T-helper 22 cell (primary cell): ENCODE measurements at places on chromosomes 3 and 15.
A peak's percentile ranks its signal among the peaks of the same experiment; 100 is the strongest.

DNA sequence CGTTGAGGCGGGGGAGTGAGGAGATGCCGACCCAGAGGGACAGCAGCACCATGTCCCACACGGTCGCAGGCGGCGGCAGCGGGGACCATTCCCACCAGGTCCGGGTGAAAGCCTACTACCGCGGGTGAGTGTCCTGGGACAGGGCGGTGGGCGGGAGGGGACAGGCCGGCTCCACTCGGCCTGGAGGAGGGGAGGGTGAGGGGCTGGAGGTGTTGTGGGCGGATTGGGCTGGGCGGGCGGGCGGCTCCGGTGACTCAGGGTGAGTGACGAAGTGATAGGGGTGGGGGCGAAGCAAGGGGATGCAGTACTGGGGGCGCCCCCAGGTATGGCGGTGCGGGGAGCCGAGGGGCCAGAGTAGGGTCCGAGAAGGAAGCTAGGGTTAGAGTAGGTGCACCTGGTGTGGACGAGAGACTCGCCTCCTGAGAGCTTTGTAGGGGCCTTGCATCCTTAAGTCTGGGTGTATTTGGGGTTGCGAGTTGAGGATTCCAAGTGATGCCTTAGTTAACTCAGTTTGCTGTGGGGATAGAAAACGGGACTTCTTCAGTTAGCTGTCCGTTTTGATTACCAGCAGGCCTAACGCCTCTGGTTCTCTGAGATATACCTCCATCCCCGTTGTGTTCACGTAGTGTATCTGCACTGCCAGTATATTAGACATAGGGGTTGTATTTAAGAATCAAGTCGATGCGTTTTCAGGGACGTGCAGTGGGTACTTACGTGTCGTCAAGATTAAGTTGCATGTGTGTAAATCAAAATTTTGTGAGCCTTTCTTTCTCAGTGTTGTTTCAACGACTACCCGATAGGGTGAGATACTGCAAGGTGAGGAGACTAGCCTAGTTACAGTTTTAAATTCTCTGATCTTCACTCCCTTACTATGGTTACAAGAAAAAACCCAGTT is 670 bp downstream of the PRKCI start:
- DNase-seq, result peak; percentile 42

DNA sequence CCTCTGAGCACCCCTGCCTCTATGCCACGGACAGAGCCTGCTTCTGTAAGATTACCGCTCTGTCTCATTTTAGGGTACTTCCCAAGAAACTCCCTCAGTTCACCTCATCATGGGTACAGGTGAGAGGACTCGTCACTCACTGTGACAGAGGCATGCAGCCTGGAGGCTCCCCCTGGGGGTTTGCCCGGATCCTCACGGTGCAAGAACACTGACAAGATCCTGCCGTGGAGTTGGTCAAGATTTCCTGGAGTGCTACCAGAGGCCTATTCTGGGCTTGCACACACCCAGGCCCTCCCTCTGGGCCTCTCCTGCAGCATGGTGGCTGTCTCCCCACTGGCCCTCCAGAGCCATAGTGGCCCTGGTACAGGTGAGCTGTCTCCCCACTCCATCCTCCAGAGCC is 103.1 kb upstream of the TNIK start:
- DNase-seq, result no peak

DNA sequence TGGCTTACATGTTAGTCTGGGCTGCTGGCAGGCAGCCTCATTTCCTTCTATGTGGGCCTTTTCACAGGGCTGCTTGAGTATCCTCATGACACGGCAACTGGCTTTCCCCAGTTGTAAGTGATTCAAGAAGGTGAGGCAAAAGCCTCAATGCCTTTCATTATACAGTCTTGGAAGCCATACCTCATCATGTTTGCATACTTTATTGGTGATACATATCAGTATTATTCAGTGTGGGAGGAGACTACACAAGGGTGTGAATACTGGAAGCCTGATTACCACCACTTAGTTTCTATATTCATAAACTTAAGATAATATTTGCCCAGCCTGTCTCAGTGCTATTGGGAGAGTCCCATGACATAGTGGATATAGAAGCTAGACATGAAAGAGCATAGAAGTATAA is 346.8 kb downstream of the SOX2 start:
- no peak for DNase-seq

DNA sequence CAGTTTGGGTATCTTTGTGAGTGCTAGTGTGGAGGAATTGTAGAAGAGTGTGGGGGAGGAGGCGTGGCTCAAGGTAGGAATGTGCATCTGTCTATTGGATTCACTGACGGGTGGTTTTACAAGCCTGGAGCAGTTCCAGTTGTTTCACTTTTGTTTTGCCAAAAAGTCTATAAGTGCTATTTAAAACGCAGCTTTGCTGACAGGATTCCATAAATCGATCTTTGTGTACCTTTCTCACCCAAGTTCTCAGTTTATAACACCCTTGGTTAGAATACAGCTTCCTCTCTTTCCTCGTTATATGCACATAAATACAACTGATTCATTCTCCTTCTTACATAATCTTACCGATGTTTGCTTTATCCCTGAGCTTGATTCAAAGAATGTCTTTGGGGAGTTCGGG is 123.2 kb upstream of the UBE2E2 start:
- DNase-seq, result no peak

DNA sequence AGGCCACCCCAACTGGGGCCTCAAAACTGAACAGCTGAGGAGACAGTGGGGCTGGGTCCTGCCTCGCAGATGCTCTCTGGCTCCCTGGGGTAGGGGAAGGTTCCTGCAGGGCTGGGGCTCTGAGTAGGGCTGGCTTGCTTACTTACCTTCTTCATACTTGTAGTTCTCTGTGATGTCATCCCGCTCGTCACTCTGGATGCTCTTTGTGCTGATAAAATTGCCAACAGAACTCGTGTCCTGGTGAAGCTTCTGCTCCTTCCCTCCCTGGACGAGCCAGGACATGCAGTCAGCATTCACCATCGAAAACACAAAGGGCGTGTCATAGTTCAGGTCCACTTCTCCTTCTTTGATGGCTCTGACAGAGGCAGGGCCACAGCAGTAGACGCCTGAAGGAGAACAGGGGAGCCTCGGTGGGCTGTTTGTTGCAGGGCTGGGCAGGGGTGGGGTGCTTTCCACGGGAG is 17.9 kb upstream of the EPB42 start:
- no peak for DNase-seq

- no peak for DNase-seq
Measured at GRCh38 chr3:124760601-124761000, 30.3 kb downstream of the UMPS start.

GRCh38 chr3:142251951-142252350 is 26.6 kb upstream of the GK5 start:
- no peak for DNase-seq

- DNase-seq, result no peak
Measured at GRCh38 chr3:150790629-150791028, 27.7 kb upstream of the SIAH2 start.

DNA sequence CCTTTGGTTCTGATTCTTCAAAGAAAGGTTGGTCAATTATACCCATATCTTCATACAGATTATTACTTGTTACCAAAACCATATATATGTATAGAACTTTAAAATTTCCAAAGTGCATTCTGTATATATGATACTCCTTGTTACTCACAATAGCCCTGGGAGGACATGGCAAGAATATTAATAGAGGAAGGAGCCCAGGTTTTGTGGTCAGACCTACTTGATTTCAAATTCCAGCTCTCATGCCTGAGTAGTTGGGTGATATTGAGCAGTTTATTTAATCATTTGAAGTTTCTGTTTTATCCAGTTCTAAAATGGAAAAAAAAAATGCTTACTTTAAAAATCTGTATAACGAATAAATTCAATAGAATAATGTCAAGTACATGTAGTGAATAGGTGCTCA is 2.5 kb downstream of the IL1RAP start:
- no peak for DNase-seq

GRCh38 chr3:49424816-49425215 is 2.5 kb upstream of the AMT start:
- DNase-seq, result no peak

GRCh38 chr3:149435996-149436885 is 38.3 kb upstream of the TM4SF4 start:
- DNase-seq, result no peak

DNA sequence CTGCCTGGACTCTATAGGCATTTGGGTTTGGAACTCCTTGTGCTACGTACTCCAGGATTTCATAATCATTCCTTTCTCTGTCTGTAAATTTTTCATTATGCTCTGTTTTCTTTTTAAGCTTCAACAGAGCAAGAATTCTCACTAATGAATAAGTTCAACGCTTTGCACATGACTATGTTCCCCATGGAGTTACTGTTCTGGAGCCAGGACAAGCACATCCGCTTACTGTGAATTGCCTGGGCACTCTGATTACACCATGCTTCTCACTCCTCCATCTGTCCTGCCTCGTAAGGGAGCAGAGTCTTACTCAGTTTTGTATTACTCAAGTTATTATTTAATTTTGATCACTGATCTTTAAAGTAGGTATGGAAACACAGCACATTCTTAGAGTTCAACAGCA is 472.7 kb downstream of the RAP2B start:
- DNase-seq, result no peak

DNA sequence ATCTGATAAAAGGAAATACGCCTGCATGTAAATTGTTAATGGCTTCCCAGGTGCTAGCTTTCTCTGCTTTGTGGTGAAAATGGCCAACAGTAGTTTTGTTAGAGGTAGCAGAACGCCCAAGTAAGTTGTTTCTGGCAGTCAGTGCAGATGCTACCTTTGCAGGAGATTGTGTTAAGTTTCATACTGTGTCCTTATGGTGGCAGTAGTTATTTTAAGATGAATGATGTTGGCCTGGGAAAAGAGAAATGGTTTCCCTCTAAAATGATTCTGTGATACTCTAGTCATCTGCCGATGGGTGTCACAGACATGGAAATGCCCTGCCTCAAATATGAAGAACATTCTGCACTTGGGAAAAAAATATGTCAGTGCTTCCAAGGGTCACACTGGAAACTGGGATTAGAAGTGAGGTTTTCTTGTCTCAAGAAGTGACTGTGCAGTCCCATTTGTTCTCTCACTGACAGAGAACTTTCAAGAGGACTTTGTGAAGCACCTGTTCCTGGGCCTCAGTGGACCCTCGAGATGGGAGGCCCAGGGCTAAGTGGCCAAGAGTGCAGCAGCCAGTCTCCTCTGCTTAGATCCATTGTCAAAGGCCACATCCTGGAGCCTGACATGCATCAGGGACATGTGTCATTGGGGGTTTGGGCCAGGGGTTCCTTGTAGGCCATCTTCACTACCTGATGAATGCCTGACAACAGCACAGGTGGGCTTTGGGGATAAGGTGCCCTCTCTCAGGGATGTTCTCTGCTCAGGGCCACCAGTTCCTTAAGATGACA is 393.3 kb downstream of the CACNA2D3 start:
- DNase-seq, result no peak

DNA sequence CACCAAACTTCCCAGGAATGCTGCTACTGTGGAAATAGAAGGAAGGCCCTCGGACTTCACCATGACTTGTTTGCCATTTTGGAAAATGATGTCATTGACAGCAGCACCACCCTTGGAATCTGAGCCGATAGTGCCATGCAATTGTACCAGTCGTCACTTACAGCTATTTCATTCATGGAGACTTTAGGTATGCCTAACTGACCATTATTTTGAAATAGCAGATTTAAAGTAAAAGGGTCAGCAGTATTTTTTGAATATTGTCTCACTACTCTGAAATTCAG is 66.0 kb upstream of the ARL8B start:
- DNase-seq, result no peak

DNA sequence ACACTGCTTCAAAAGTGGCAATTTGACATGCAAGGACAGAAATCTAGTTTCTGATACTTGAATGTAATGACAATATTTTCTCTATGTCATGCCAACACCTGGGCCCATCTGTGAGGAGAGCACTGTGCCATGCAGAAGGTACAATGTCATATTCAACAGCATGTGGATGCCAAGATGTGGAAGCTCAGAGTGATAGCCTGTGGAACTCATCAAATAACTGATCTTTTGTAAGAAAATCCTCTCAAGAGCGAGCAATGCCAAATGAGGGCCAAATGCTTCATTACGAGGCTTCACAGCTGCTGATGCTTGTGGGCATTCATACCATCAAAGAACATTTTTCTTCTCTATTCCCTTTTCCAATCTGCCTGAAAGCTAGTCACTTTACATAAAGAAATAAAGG is 95.1 kb downstream of the ROBO1 start:
- no peak for DNase-seq

- no peak for DNase-seq
Measured at GRCh38 chr3:51371943-51372557, 13.0 kb upstream of the MANF start.

- DNase-seq, result no peak
Measured at GRCh38 chr3:53842436-53843194, 3.6 kb downstream of the CHDH start.

GRCh38 chr3:97691354-97691753 is 73.2 kb upstream of the ARL6 start:
- DNase-seq, result no peak
